ENCODE measurements at places on chromosomes 12 and 14.

GRCh38 chr12:49030119-49030518, 11.5 kb upstream of the PRKAG1 start:
- DNase-seq, result no peak

- peak; percentile 68 for DNase-seq
These were observed at the start of gene TMX1 for GRCh38 chr14:51239813-51240803. Gene TMX1 (plus strand): TSS chr14:51240247. CDS start chr14:51240293, 46 bp downstream.

- DNase-seq, result no peak
These were observed 16.6 kb upstream of the SLC38A2 start for GRCh38 chr12:46389031-46389616.

DNA sequence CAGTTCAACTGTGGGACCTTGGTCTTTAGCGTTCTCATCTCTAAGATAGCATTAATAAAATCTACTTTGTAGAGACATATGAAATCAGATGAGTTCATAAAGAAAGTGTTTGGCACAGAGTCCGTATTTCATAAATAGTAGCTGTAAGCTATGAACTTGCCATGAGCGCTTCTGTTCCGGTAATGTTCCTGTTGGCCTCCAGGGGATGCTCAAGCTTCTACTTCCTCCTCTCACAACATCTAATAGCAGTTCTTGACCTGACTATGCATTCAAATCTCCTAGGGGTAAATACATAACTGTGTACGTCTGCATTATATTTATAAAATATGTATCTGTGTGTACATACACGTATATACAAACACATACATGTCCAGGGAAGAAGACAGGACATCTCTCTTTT, 288.2 kb upstream of the TMPO start:
- DNase-seq, result no peak

DNA sequence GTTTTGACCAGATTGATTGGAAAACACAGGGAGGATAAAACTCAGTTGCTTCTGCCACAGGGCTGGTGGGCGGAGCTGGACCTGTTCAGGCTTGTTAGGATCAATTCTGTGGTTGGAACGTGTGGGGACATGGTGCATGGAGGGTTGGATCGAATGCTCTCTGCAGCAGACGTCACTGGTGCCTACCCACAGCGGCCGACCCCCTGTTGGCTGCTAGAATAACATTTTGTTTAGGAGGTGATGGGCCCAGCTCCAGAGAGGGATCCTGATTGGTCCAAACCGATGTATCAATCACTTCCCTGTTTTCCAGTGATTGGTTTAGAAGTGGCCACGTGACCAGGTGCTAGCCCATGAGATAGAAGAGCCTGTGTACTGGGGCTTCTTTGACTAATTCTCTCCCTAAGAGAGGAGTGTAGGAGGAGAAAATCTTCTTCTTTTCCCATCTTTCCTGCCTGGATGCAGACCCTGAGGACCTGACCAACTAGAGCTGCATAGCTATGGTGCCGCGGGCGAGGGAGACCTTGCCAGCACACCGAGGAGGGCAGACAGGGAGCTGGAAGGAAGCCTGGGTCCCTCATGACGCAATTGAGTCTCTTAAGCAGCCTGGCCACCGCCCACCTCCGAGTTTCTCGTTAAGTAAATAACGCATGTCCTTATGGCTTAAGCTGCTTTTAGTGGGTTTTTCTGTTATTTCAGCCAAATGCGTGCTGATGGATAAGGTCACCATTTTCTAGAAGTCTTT, 163.5 kb downstream of the AACS start:
- DNase-seq, result no peak

- no peak for DNase-seq
These were observed 57.1 kb upstream of the KRAS start for GRCh38 chr12:25307818-25308217.

DNA sequence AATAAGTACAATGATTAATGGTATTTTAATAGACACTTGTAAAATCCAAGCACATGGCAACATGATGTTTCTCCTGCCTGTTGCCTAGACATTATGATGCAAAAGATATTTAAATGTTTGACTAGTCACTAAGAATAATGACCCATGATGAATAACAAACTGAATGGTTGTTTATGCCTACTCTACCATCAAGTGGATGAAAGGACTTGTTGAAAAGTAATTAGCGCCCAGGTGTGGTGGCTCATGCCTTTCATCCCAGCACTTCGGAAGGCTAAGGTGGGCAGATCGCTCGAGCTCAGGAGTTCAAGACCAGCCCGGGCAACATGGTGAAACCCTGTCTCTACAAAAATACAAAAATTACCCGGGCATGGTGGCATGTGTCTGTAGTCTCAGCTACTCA, 30.7 kb downstream of the KIF21A start:
- no peak for DNase-seq

GRCh38 chr14:100665511-100666032, 61.1 kb upstream of the DLK1 start:
- DNase-seq, result no peak

DNA sequence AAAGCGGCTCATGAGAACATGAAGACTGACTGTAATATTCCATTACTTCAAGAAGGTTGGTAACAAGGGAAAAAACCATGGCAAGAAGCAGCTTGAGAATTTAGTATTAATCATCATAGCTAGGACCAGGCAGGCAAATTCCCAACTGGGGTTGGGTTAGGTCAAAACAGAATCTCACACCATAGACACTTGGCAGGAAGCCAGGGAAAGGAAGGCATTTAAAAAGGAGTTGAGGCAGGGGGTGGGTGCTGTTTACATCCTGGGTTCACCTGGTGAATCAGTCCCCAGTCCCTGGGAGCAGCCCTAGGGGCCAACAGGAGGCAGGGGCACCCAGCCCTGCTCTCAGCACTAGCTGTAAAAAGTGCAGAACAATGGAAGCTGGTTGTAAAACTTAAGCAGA, 108.6 kb downstream of the EGLN3 start:
- DNase-seq, result no peak

Measured in stimulated activated CD4-positive, alpha-beta T cell treated with anti-CD3 and anti-CD28 coated beads, TNF-alpha, amount 100 ng/mL, for 1 hour (primary cell).